ENCODE measurements at places on chromosomes 1 and 21. TPM values are rescaled to one million over a fixed set of nuclear protein-coding genes. Genes with fewer than 3 reads are reported as not detected.

The CA6 gene
- not detected for total RNA-seq

The ZNF687 gene
- 46.3 TPM for total RNA-seq

The ZBTB8B gene
- 3.8 TPM for total RNA-seq

The LCE1E gene
- not detected for total RNA-seq

The ANGPTL1 gene
- 62.8 TPM for total RNA-seq

The CCDC185 gene
- not detected for total RNA-seq

Measured in camera-type eye (tissue), 1 donor.